ENCODE measurements at places on chromosomes 3 and 15.

DNA sequence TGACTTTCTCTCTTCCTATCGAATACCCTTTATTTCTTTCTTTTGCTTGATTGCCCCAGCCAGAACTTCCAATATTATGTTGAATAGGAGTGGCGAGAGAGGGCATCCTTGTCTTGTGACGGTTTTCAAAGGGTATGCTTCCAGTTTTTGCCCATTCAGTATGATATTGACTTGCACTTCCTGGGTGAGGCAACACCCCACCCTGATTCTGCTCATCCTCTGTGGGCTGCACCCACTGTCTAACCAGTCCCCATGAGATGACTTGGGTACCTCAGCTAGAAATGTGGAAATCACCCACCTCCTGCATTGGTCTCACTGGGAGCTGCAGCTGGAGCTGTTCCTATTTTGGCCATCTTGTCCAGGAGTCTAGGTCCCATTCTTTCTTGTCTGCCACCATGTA, 44.8 kb upstream of the KCNH8 start:
- no peak for DNase-seq

- peak; percentile 3 for DNase-seq
These were observed 600 bp downstream of the FBXO45 start for GRCh38 chr3:196569003-196569516.

DNA sequence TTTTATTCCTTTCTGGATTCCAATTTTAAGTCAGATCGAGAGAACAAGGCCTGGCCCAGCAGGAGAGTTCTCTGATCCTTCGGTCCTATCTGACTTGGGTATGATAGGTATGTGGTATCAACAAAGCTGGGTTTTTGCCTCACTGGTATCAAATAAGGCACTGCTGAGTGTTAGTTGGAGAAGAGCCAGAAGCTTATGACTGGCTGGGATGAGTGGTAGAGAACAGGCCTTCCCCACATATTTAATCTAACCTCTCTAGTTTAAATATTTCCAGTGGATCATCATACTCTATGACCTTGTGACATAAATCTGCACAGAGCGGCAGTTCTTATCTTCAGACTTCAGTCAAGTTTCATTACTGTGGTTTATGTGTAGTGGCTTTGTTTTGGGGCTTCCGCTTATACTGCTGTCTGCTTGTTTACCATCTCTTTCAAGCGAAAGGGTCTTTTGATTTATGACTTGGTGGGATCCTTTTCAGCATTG, 164.5 kb downstream of the PTPRG start:
- no peak for DNase-seq

GRCh38 chr15:41983221-41983620, 10.9 kb upstream of the EHD4 start:
- no peak for DNase-seq

DNA sequence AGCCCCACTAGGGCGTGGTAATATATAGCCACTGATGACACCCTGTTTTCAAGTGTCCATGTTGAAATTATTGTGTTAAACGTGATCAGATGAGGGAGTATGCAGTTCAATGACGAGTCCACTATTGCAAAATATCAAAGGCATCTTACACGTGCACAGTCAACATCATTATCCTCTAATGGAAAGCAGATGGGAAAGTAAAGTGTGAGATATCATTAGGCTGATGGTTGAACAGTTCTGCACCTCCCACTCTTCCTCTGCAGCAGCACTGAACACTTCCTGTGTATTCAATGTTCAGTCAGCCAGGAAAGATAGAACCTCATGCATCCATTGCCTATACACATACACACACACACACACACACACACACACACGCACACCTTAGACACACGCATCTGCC, 431.8 kb upstream of the CCDC54 start:
- peak; percentile 82 for DNase-seq

DNA sequence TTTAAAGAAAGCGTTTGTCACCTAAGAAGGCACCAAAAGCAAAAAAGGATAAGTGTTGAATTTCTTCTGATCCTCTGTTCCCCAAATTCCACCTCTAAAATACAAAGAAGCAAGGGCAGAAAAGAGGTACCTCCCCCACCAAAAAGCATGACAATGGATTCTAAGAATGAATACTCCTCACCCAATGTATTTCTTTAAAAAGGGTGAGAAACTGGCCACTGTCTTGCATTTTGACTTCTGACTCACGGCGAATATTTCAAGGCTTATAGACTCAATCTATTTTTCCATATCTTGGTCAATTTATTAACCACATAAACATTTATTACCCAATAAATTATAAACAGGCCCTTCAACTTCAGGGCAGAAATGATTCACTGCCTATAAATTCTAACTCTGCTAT, 131.1 kb downstream of the NR1I2 start:
- DNase-seq, result no peak

DNA sequence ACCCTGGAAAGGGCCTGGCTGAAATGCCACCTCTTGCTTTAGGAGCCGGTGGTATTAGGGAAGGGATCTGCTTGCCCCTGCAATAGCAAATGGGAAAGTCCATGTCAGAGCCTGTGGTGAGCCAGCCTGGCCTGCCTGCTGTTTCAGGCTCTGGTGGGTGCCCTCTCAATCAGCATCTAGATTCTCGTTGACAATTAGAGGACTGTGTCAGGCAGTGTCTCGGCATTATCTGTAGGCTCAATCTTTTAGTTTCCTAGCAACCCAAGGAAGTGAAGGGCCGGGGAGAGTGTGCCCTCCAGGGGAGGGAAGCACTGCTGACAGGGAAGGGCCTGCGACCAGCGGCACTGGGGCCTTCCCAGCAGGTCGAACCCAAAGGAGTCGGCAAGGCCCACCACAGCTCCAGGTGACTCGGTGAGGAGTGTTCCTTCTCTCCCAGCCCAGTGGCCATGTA, 42.1 kb downstream of the TLE3 start:
- DNase-seq, result no peak

DNA sequence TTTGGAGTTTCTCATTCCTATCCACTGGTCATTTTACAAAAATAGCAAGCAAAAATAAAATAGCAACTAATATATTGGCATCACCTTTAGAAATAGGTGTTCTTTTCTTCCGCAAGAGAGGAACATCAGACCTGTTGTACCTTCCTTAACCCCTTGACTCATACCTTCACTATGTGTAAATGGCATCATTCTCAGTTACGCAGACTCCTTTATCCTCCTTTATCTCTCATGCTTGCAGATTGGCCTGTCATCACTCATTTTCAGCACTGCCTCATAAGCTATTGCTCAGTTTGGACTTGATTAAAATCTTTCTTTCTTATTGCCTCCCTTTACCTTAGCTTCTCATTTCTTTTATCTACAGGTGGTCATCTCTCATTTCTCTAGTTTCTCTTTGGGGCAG, 21.4 kb downstream of the ARHGEF26 start:
- no peak for DNase-seq

- no peak for DNase-seq
These were observed 61.8 kb downstream of the ARHGEF26 start for GRCh38 chr3:154182975-154183374.

- peak; percentile 25 for DNase-seq
These were observed 201.2 kb downstream of the FMN1 start for GRCh38 chr15:32993285-32993684.

GRCh38 chr3:148453781-148454191, 243.9 kb upstream of the AGTR1 start:
- DNase-seq, result no peak

DNA sequence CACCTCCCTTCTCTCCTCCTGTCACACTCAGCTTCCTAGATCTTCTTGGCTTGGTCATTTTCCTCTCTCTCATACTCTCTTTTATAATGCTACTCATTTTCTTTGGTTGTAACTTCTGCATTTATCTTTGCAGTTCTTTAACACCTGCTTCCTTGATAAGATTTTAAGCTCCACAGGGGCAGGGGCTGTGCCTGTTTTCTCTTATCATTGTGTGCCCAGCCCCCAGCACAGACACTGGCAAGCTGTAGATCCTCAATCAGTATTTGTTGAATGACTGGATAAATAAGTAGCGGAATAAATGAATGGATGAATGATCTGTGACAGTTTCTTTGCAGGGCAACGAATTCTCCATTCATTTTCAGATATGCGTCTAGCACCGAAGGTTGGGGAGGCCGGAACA, 64.3 kb upstream of the MEX3B start:
- DNase-seq, result no peak

DNA sequence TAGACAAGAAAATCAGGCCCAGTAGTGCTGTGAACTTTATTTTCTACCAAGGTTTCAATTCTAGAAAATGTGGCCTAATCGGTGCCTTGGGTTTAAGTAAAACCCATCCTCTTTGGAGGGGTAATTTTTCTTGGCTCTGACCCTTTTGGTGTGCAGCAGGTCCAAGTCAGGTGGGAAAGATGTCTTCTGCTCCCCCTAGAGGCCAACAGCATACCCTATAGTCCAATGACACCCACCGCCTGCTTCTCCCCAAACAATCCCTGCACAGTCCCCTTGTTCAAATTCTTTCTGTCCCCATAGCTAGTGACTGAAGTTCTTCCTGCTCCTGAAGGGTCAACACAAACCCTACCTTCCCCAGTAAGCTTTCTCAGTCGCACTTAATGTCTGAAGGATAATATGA, 261.8 kb upstream of the GOLGA6L4 start:
- DNase-seq, result no peak

- DNase-seq, result peak; percentile 53
These were observed 253.2 kb upstream of the LRTM1 start for GRCh38 chr3:55180936-55181535.

GRCh38 chr15:44550256-44550655, 13.3 kb downstream of the EIF3J start:
- peak; percentile 45 for DNase-seq

- DNase-seq, result no peak
These were observed 161.3 kb upstream of the SLC2A2 start for GRCh38 chr3:171187706-171188290.

- DNase-seq, result no peak
These were observed 43.0 kb upstream of the SLC41A3 start for GRCh38 chr3:126126811-126127431.

DNA sequence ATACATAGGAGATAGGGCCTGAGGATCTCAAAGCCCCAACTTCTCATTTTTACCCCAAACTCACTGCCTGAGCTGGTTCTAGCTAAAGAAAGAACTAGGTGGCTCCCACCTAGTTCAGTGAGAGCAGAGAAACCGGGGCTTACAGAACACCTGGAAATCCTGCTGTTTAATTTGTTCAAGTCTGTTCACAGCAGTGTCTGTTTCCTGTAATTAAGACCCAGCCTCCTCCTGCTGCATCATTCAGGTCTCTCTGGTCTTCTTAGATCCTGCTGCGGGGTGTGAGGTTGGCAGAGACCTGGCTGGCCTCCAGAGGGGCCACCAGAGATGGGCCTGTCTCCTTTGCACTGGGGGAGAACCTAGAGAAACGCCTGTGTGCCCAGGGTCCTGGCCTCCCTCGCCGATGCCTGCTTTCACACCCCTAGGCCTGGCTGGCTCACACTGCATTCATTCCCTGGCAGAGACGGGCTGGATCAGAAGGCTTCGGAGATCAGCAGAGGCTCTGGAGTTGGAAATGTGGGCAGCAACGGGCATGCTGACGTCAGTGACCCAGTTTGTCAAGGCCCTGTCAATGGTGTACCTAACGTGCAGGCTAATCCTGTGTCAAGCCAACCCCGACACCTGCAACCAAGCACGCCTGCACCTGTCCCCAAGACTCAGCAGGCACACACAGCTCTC, 4.9 kb upstream of the CHRNA3 start:
- DNase-seq, result no peak

DNA sequence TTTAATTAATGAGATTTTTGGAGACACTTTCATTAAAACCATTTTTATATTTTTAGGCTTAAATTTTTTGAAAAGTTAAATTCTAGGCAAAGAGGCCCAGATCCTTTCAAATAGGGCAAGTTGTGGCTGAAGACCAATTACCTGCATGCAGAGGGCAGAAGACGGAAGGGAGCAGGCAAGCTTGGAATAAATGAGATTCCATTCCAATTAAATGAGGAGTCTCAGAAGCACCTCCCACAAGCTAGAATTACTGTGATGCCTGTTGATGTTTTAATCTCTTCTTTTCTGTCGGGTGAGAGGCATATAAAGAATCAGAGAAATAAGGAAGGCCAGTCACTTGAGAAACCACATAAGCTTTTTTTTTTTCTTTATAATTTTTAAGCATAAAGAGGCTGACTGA, 46.8 kb downstream of the KBTBD8 start:
- no peak for DNase-seq

DNA sequence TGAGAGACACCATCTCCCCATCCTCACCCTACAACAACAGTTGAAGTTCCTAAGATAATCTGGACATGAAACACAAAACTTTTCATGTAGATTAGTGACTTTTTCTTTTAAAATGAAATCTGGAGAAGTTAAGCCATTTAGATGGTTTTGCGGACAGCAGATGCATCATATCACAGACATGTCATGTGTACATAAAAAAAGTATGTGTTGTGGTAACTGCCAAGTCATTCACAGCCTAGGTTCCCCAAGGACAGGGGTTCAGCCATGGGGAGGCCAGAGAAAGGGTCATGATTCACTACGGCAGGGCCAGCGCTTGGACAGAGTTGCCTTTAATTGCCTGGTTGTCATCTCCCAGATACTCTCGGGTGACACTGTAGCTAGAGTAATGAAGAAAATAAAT, 163.2 kb downstream of the PDZRN3 start:
- DNase-seq, result no peak

DNA sequence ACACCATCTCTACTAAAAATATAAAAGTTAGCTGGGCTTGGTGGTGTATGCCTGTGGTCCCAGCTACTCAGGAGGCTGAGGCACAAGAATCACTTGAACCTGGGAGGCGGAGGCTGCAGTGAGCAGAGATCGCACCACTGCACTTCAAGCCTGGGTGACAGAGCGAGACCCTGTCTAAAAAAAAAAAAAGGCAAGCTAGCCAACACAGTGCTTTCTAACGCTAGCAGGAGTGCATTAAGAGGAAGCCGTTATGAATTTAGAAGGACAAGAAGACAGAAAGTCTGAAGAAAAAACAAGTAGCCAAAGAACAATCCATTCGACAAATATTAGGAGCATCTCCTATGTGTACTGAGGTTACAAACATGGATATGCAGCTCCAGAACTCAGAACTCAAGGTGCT, 28.6 kb downstream of the BHLHE40 start:
- no peak for DNase-seq

- DNase-seq, result no peak
These were observed 4.9 kb upstream of the IQCF1 start for GRCh38 chr3:51908026-51908425.

GRCh38 chr3:78994174-78995027, 773.4 kb downstream of the ROBO1 start:
- no peak for DNase-seq

- DNase-seq, result no peak
These were observed 239.9 kb downstream of the FAM43A start for GRCh38 chr3:194925614-194926013.
